ENCODE measurements at places on chromosomes 5 and 9. TPM values are rescaled to one million over a fixed set of nuclear protein-coding genes. Genes with fewer than 3 reads are reported as not detected.

FGFR4 gene
- 0.64 TPM for total RNA-seq

GRCh38 chr5:162274679-162275078 is 207.1 kb downstream of the GABRG2 start:
- no peak for DNase-seq

GRCh38 chr9:15867334-15867733 is 314.5 kb downstream of the CCDC171 start:
- no peak for DNase-seq

GRCh38 chr5:31492869-31493268 is 39.0 kb downstream of the DROSHA start:
- no peak for DNase-seq

PCDHGC4 gene
- total RNA-seq: not detected

IL7R gene
- total RNA-seq: 451 TPM

All from activated CD4-positive, alpha-beta T cell treated with anti-CD3 and anti-CD28 coated beads, Interleukin-2, amount 10 ng/mL, durations not matched to agents 7 days and 5 days (primary cell).